NCI-H1436 treated with DMSO at 0.1 percent for 48 hours (cell line): ENCODE measurements at places on chromosomes 5 and 9.

GRCh38 chr9:33425128-33425533, 22.3 kb downstream of the AQP3 start:
- DNase-seq, result no peak

- DNase-seq, result peak; percentile 33
These were observed 46.7 kb upstream of the MAMDC2 start for GRCh38 chr9:69996967-69997366.

DNA sequence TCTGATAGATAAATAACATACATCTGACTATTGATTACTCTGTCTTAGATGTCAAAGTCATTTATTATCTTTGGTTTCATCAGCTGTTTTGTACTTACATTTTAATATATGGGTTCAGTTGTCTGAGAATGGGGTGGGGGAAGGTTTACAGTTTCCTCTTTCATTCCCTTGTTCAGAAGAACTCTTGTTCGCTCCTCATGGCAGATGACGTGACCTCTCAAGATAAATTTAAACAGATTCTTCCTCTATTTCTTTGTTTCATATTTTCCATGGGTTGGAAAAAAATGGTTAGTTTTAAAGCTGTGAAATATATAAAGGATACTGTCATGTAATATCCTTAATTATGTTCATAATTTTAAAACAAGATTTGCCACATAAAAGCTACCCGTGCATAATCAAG, 61.4 kb downstream of the TSSK1B start:
- DNase-seq, result no peak

- no peak for DNase-seq
These were observed 118.0 kb downstream of the PRKACG start for GRCh38 chr9:68895741-68896478.

DNA sequence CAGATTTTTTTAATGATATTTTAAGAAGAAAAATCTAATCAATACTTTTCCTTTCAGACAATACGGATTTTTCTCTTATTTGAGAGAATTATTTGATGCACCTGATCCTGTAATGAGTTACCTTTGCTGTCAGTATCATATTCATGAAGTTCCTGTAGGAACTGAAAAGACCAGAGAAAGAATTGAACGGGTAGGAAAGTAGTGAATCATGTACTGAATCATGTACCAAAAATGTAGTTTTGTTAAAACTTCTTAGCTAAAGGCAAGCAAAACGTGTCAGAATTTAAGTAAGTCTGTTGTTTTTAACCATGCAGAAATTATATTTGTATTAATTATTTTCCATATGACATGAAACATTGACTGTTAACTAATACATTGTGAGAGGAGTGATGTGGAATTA, 56.6 kb downstream of the SMC5 start:
- no peak for DNase-seq

- DNase-seq, result no peak
These were observed 195.7 kb downstream of the AOPEP start for GRCh38 chr9:94922098-94922607.

- DNase-seq, result no peak
These were observed 284.4 kb downstream of the DNAH5 start for GRCh38 chr5:13660072-13660471.

GRCh38 chr5:92500752-92501151, 1080.3 kb downstream of the NR2F1-AS1 start:
- DNase-seq, result no peak

GRCh38 chr9:132001567-132001966, 78.1 kb downstream of the MED27 start:
- no peak for DNase-seq

- DNase-seq, result no peak
These were observed 613.7 kb upstream of the CDH18 start for GRCh38 chr5:20601678-20602100.

- DNase-seq, result no peak
These were observed 222.2 kb upstream of the IRX1 start for GRCh38 chr5:3373391-3373790.

GRCh38 chr9:35070823-35071813, 1.3 kb downstream of the VCP start:
- DNase-seq, result no peak

DNA sequence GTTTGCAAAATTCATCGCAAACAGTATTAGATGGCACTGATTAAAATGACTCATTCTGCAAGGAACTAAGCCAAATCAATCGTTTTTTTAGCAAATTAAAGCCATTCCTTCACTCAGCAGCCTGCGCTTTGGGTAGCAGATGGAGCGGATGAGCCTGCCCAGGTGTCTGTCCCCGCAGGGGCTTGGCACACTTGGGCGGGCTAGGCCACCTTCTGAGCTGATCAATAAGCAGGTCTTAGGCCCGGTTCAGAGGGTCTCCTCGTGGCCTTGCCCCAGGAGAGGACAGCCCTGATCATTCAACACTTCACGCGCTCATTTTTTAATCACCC, 78.0 kb upstream of the FCN1 start:
- DNase-seq, result no peak
